ENCODE measurements at places on chromosomes 2 and 18. TPM values are rescaled to one million over a fixed set of nuclear protein-coding genes. Genes with fewer than 3 reads are reported as not detected.

- no peak for DNase-seq
Measured at GRCh38 chr2:176385838-176386237, 116.6 kb downstream of the MTX2 start.

GRCh38 chr18:3623769-3624545 is 174.0 kb downstream of the TGIF1 start:
- DNase-seq = peak; percentile 57

- no peak for DNase-seq
Measured at GRCh38 chr18:33576999-33577646, 896 bp upstream of the ASXL3 start.

The CXCR1 gene
- not detected for total RNA-seq

DNA sequence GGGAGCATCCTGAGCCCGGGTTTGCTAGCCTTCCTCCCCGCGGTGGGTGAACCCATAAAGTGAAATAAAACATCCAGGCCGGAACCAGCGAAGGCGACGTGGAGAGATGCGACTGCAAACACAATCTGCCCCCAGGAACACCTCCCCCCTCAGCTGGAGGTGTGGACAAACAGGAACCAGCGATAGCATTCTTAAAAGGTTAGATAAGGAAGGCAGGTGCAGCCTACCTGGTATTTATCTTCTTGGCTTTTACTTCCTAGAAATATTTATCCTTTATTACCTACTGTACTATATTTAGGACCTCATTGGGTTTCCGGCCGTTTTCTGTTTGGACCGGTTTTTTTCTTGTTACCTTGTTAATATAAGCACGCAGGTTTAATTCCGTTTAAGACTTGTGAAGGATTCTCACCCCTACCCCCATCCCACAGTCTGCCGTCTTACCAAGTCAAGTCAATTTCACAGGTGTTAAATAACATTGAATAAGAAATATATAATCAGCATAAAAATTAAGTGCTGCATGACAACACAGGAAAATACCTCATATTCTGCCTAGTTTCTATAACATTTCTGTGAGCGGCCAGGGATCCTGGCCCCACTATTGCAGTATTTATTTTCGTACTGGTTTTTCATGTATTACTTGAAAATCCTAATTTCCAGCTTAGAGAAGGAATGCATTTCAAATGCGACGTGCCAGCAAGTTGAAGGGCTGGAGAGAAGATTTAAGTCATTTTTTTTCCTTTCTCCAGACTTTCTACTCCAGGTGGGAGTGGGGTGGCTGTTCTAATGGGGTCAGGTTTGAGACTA is 224.0 kb upstream of the ID2 start:
- no peak for DNase-seq

The CRYBA2 gene
- total RNA-seq = not detected

- DNase-seq = peak; percentile 46
Measured at GRCh38 chr2:195657634-195658540, 861 bp downstream of the SLC39A10 start.

- peak; percentile 7 for DNase-seq
Measured at GRCh38 chr2:112216167-112216566, 38.7 kb downstream of the ZC3H8 start.

The CDH19 gene
- total RNA-seq = not detected

DNA sequence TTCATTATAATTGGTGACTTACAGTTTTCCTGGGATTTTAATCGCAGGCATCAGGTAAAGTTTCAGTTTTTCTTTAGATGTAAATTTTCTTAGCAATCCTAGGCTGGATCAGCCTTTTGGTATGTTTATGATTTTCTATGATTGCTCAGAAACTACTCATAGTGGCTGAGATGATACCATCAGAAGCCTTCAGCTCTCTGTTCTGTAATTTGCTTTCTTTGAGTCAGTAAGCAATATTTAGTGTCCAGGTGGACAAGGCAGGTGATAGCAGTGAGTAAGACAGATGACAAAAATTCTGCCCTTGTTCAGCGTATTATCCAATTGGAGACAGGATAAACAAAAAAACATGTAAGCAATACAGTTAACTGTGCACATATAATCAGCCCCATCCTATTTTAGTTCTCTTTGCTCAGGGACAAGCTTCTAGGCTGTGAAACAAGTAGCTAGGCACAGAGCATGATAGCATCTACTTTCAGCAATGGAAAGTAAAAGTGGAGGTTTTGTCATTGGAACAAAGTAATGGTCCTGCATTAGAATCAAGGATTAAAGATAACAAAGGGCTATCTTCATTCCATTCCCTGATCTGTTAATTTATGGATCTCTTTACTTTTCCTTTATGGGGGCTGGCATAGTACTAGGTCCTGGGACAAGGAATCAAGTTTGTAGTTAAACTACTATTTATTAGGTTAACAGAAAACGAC is 100.8 kb downstream of the EPC2 start:
- DNase-seq = no peak

DNA sequence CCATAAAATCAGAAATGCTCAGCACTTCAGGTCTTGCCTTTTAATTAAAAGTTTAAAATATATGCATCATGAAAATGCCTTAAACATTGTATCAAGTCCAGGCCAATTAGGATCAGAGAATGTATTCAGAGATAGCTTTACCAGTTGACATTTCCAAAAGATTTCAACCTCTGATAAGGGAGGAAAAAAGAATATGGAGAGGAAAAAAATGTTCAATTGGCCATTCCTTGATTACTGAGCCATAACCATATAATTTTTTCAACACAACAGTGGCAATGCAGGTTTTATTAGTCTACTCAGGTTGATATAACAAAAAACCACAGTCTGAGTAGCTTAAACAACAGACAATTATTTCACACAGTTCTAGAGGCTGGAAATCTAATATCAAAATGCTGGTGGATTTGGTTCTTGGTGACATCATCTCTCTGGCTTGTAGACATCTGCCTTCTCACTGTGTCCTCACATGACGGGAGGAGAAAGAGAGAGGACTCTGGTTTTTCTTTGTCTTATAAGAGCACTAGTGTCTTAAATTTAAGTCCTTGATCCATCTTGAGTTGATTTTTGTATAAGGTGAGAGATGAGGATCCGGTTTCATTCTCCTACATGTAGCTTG is 111.9 kb downstream of the IRS1 start:
- no peak for DNase-seq

- DNase-seq = no peak
Measured at GRCh38 chr18:65748321-65748720, 2.5 kb upstream of the CDH7 start.

The AQP12A gene
- total RNA-seq = not detected

The DSG4 gene
- total RNA-seq = not detected

- no peak for DNase-seq
Measured at GRCh38 chr18:21049306-21049705, 62.3 kb downstream of the ROCK1 start.

- DNase-seq = no peak
Measured at GRCh38 chr2:236661762-236662110, 92.1 kb downstream of the ACKR3 start.

DNA sequence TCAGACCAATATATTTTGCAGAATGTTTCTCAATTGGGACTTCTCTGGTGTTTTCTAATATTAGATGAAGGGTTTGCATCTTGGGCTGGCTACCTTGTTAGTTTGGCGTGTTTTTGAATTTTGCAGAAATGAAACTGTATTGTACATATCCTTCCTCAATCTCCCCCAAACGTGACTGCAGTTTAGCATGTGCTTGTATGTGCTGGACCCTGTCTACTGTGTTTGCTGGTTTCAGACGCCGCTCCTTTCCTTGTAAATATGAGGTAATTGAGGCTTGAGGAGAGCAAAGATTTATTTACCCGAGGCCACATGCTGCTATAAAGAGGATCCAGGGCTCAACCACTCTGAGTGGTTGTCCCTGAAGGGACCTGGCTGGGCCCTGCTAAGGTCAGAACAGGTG is 57.2 kb downstream of the NGEF start:
- DNase-seq = no peak

The FBXO48 gene
- 1.6 TPM for total RNA-seq

GRCh38 chr2:160145471-160145870 is 54.6 kb downstream of the ITGB6 start:
- DNase-seq = no peak

- DNase-seq = no peak
Measured at GRCh38 chr2:156896294-156896693, 361.2 kb upstream of the GALNT5 start.

- no peak for DNase-seq
Measured at GRCh38 chr2:129103936-129104878, 785.5 kb upstream of the HS6ST1 start.

DNA sequence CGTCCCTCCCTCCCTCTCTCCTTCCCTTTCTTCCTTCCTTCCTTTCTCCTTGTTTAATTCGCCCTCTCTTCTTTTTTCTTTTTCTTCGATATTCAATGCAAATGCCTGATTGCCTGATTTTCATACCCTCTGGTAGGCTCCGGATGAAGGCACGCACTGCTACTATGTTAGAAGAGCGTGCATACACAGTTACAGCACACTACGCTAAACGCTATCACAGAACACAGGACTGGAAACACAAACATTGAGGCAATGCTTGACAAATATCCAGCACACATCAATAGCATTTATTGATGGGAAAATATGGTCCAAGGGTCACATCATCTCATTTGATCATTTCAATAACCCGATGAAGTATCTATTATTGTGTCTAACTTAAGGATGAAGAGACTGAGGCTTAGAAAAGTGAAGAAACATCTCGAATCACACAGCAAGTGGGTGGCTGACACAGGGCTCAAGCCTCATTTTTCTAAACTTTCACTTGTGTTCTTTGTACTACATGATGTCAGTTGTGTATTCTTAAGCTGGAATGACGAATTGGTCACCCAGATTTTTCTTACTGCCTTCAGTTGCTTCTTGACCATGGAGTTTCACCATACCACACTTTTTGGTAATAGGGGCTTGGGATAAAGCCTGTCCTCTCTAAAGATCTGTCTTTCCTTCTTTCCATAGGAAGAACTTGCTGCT is 101.8 kb downstream of the TRIB2 start:
- DNase-seq = no peak

- DNase-seq = no peak
Measured at GRCh38 chr2:147051248-147051647, 793.6 kb upstream of the ACVR2A start.

DNA sequence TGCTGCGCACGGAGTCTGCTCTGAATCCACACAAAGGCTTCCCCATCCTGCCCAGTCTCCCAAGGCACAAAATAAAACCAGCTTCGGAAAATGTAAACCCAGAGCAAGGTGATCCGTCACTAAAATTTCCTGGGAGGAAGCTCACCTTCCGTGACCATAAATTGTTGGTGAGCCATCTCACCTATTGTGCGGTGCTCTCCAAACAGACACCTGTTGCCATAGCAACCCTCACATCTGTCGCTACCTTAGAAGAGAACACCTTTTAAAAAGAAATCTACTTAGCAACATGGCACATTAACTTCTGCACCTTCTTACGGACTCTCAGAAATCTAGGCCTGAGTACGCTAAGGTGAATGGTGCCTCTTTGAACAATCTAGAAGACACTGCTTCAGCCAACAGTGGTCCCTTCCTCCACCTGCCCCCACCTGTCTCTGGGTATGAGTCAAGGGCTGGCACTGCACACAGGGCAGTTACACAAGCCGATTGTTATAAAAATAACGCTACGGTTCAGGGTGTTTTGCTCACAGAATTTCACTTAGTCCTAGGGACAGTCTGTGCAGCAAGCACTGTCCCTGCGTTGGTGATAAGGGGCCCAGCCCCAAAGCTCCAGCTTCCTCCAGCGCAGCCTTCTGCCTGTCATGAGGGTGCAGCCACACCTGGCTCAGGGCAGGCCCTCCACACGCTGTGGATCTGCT is 114.9 kb upstream of the ID2 start:
- DNase-seq = no peak

GRCh38 chr2:169047256-169048250 is 16.4 kb upstream of the ABCB11 start:
- DNase-seq = no peak

GRCh38 chr2:174334278-174334715 is 457 bp upstream of the SP9 start:
- DNase-seq = no peak

DNA sequence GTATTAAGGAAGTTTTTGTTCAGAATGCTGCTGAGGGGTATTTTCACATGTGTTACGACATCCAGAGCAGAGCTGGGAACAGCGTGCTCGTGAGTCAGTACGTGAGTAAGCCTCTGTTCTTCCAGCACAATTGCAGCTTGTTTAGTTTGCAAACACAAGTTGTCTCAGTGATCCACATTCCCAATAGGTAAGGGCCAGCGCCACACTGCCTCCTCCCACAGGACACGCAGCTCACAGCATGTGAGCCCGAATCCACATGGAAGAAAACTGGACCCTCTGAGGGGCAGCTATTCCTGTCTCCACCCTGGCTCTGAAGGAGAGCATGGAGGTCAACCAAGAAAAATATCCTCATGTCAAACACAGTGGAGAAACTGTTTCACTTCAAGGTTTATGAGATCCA is 173.9 kb upstream of the PID1 start:
- no peak for DNase-seq

The ALPG gene
- total RNA-seq = not detected

The DCDC2C gene
- not detected for total RNA-seq

The CPO gene
- total RNA-seq = not detected

- DNase-seq = no peak
Measured at GRCh38 chr2:53994818-53995808, 24.3 kb upstream of the PSME4 start.

- DNase-seq = no peak
Measured at GRCh38 chr2:222442665-222443064, 18.3 kb downstream of the SGPP2 start.

The POTEC gene
- not detected for total RNA-seq
